ENCODE measurements at places on chromosomes 12 and 14.
A peak's percentile ranks its signal among the peaks of the same experiment; 100 is the strongest.

GRCh38 chr12:6370576-6370935 is 4.8 kb downstream of the SCNN1A start:
- DNase-seq = no peak

GRCh38 chr12:3523728-3524127 is 32.7 kb downstream of the PRMT8 start:
- DNase-seq = no peak

DNA sequence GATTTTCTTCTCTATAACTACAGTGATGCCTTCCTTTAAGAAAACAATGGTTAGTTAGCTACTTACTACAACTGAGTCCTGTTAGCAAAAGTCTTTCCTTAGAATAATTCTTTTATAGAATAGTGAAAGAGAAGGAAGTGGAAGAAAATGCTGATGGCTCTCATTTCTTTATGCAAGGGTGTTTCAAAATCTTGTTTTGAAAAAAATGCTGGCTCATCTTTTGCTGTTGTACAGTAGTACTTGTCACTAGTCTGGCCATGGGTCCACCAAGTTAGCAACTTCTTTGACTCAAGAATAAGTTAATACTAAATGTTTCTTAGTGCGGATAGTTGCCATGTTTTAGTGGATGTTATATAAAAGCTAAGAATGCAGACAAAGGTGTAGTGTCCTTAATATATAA is 225.4 kb downstream of the PTPRO start:
- DNase-seq = no peak

- no peak for DNase-seq
Observed at GRCh38 chr12:125564753-125565152, 499.5 kb downstream of the AACS start.

- DNase-seq = no peak
Observed at GRCh38 chr12:3049176-3049575, 28.0 kb upstream of the TSPAN9 start.

DNA sequence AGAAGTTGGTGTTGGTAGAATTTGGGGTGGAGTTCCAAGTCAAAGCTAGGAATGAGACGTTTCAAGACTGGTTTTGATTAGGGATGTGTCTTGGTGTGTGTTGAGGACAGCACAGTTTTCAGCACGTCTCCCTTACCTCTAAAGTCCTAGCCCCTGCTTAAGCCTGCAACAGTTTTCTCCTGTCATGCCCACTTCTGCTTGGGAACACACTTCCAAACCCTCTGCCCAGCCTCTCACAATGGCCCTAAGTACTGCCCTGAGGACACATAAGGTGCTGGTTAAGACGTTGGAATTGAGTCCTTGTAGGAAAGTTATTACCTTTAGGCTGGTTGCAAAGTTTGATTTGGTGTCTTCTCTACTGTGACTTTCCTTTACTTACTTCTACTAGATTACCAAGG is 710 bp upstream of the BMAL2 start:
- no peak for DNase-seq

- DNase-seq = peak; percentile 13
Observed at GRCh38 chr14:92466059-92466458, 47.5 kb upstream of the RIN3 start.

DNA sequence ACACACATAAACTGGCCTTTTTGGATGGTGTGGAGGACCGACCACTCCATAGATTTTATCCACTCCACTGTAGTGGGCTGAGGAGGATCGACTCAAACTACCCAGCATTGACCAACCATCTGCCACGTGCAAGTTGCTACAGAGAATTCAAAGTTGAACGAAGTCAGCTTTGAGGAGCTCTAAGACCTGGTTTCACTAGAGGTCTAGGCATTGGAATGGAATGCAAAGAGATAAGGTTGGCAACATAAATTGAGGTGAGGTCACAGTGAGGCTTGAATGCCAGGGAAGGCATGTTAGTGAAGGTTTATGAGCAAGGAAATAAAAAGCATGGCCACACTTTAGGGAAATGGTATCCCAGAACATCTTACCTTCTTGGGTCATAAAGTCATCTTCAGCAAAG is 14.5 kb downstream of the VWF start:
- DNase-seq = no peak

DNA sequence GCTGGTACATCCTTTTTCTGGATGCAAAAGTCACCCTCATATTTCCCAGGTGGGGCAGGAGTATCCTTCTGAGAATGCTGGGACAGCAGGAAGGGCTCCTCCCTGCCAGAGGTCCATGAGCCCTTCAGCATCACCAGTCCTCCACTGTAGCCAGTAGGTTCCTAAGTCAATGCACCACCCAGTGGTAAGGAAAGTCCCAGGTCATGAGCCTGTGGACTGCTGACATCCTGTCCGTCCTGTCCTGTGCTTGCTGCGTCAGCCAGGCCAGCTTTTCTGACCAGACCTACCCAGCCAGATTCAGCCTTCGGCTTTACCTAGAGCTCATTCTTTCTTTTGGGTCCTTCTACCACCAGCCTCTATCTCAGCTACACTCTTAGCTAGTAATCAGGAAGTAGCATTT is 23.0 kb upstream of the ACTN1 start:
- DNase-seq = no peak

- peak; percentile 34 for DNase-seq
Observed at GRCh38 chr12:42326541-42327226, 717 bp downstream of the PPHLN1 start.

GRCh38 chr12:103181366-103182152 is 224.1 kb downstream of the ASCL1 start:
- no peak for DNase-seq

- no peak for DNase-seq
Observed at GRCh38 chr14:36659822-36660735, 1.6 kb upstream of the PAX9 start.
